ENCODE measurements at places on chromosomes 5 and 9.
A peak's percentile ranks its signal among the peaks of the same experiment; 100 is the strongest.

- no peak for DNase-seq
Measured at GRCh38 chr9:83466351-83466750, 71.8 kb downstream of the FRMD3 start.

GRCh38 chr5:124414973-124415372, 331.5 kb downstream of the ZNF608 start:
- DNase-seq = no peak

DNA sequence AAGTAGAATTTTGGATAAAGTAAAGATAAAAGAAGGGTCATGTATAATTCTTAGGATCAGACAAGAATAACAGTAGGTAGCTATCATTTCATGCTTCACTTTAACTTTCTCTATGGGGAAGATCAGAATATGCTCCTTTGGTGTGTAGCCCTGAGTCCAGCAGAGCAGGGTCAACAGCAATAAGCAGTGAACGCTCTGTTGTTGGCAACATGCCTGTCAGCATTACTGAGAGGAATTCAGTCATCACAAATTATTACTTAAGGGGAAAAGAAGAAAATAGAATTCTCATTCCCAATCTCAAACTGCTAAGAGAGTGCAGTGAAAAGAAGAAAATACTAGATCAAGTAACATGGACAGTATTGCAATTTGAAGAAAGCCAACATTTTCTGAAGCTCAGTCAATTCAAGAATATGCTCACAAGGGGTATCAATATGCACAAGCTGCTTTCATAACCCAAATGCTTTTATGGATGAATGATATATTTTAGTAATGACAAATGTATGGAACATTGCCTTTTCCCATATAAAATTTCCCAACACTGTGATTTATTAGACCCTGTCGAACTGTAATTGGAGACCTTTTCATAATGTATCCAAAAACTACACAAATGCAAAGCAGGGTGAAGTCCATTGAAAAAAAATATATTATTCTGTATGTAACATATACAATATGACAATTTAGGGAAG, 1359.4 kb downstream of the EFNA5 start:
- no peak for DNase-seq

- no peak for DNase-seq
Measured at GRCh38 chr5:132458651-132459030, 31.9 kb downstream of the IRF1 start.

GRCh38 chr9:15272377-15272928, 34.6 kb downstream of the TTC39B start:
- DNase-seq = no peak

DNA sequence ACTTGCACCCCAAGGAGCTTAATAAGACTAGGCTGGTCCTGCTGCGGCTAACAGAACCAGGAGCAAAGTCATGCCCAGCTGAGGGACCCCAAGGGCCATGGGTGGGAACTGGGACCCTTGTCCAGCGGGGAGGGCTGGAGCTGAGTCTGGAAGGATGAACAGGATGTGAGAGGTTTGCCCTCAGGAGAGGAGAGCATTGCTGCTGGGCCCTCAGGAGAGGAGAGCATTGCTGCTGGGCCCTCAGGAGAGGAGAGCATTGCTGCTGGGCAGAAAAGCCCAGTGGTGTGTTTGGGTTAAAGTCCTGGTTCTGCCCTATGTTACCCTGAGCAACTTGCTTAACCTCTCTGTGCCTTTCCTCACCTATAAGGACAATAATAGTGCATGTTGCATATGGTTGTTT, 125.8 kb downstream of the MACROH2A1 start:
- no peak for DNase-seq

- DNase-seq = no peak
Measured at GRCh38 chr5:3351581-3352442, 243.8 kb upstream of the IRX1 start.

DNA sequence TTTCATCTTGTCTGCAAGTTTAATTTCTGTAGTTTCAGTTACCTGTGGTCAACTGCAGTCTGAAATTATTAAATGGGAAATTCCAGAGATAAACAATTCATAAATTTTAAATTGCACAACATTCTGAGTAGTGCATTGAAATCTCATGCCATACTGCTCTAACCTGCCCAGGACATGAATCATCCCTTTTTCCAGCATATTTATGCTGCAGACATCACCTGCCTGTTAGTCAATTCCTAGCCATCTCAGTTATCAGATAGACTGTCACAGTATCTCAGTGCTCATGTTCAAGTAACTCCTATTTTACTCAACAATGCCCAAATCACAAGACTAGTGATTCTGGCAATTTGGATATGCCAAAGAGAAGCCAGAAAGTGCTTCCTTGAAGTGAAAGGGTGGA, 223.0 kb upstream of the GRIA1 start:
- DNase-seq = no peak

GRCh38 chr9:134913041-134913712, 4.5 kb downstream of the FCN1 start:
- DNase-seq = no peak

DNA sequence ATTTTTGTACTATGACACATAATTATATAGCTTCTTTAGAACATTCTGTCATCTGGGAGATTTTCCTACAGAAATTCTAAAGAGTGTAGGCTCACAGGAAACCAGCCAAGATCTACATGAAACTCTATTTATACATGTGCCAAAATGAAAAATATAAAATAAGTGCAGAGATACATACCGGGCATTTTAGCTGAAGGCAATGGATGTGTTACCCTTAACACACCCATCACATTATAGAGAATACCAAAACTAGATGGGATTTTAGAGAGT, 125.9 kb downstream of the TRIM32 start:
- peak; percentile 63 for DNase-seq

DNA sequence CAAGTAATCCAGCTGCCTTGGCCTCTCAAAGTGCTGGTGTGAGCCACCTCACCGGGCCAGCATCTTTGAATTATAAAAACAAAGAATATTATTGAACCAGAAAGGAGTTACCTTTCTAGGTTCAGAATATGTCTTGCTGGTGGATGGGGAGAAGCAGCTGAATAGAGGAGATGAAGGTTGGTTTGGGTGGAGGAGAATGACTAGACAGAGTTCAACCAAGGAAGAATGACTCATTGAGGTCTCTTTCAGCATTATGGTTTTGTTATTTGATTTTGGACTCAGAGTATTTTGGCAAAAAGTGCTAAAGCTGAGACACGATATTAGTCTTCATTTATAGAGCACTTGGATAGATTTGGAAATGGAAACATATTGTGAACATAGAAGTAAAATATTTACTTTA, 75.2 kb upstream of the MPDZ start:
- DNase-seq = no peak

DNA sequence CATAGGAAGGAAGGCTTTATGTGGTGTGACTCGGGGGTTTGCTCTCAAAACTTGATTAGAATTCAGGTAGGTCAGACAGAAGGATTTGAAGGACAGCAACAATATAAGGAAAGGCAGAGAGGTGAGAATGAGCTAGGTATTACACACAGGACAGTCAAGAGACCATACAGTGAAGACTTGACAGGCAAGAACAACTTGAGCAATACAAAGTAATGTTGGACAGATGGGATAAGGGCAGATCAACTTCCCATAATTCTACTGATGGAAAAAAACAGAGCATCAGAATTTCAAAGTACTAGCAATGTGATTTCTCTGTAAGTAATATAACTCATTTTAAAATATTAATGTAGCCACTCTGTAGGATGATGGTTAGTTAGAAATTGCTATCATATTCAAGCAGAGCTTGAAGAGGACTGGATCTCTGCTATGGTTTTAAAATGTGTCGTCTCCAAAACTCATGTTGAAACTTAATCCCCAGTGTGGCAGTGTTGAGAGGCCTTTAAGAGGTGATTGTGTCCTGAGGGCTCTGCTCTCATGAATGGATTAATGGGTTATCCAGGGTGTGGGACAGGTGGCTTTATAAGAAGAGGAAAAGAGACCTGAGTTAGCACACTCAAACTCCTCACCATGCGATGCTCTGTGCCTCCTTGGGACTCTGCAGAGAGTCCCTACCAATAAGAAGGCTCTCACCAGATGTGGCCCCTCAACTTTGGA, 22.4 kb upstream of the HOMER1 start:
- DNase-seq = no peak

- DNase-seq = no peak
Measured at GRCh38 chr9:114317665-114318357, 5.1 kb upstream of the ORM1 start.

DNA sequence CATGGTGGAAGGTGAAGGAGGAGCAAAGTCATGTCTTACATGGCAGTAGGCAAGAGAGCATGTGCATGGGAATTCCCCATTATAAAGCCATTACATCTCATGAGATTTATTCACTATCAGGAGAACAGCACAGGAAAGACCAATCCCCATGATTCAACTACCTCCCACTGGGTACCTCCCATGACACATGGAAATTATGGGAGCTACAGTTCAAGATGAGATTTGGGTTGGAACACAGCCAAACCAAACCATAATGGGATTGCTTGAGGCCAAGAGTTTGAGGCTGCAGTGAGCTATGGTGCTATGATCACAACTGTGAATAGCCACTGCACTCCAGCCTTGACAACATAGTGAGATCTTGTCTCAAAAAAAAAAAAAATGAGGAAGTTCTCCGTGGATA, 581.8 kb downstream of the TAF11L14 start:
- no peak for DNase-seq

GRCh38 chr9:100466171-100466828, 6.6 kb upstream of the TMEFF1 start:
- no peak for DNase-seq

GRCh38 chr5:158154226-158155005, 295.5 kb upstream of the CLINT1 start:
- no peak for DNase-seq

GRCh38 chr9:9778293-9778692, 834.5 kb downstream of the PTPRD start:
- no peak for DNase-seq

DNA sequence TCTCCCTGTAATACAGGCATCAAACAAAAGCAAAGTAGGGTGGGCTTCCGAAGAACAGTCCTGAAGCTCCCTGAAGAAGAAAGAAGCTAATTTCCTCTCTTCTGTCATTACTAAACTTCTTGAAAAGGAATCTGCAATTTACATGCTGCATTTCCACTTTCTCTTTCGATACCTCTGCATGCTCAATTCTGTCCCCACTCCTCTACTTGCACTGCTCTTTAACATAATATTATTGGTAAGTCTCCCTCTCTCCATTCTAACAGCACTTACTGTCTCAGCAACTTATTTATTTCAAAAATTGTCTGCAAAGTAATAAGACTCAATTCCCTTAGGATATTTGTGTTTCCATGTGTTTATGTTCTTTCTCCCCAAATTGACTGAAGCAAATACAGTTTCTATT, 3.9 kb upstream of the PLPP1 start:
- no peak for DNase-seq

DNA sequence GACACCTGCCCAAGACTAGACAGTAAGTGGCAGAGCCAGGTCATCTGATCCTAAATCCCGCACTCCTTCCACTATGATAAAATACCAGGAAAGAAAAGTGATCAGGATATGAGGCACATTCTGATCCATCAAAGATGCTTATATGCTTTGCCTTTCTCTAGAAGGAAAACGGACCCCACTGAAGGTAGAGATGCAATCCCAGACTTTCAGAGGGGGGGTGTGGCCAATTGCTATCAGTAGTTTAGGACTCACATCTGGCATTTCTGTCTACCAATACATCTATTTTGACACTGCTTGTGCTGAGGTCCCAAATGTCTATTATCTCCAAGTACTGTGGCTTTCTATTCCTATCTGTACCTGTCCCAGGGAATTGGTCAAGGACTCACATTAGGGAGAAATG, 1.7 kb downstream of the TRIM52 start:
- no peak for DNase-seq

GRCh38 chr9:23117616-23118015, 671.0 kb downstream of the DMRTA1 start:
- DNase-seq = no peak

- DNase-seq = no peak
Measured at GRCh38 chr5:96602776-96603175, 59.4 kb upstream of the CAST start.

DNA sequence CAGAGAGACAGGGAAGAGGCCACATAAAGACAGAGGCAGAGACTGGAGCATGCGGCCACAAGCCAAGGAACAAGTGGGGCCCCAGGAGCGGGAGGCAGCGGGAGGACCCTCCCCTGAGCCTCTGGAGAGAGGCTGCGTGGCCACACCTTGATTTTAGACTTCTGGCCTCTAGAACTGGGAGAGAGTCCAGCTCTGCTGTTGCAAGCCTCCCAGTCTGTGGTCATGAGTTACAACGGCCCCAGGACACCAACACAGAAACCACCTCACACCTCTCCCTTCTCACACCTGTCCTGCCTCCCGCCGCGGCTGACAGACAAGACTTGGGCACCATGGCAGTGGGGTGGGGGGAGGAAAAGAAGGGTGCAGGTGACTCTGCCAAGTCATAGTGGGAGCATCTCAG, 2.2 kb downstream of the INPP5E start:
- DNase-seq = no peak

DNA sequence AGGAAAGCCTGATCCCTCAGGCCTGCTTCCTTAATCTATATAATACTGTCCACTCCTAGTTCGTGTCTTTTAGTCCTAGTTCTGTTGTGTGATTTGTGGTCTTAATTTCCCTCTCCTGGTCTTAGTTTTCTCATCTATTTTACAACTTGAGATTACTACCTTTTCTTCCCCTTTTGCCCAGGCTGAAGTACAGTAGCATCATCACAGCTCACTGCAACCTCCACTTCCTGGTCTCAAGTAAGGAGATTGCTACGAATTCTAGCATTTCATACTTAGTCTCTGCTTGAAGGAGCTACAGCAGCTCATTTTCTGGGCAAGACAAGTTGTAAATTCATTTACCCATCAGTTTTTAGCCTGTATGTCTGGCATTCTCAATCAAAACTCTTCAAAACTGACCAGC, 5.5 kb downstream of the TRIM32 start:
- no peak for DNase-seq

DNA sequence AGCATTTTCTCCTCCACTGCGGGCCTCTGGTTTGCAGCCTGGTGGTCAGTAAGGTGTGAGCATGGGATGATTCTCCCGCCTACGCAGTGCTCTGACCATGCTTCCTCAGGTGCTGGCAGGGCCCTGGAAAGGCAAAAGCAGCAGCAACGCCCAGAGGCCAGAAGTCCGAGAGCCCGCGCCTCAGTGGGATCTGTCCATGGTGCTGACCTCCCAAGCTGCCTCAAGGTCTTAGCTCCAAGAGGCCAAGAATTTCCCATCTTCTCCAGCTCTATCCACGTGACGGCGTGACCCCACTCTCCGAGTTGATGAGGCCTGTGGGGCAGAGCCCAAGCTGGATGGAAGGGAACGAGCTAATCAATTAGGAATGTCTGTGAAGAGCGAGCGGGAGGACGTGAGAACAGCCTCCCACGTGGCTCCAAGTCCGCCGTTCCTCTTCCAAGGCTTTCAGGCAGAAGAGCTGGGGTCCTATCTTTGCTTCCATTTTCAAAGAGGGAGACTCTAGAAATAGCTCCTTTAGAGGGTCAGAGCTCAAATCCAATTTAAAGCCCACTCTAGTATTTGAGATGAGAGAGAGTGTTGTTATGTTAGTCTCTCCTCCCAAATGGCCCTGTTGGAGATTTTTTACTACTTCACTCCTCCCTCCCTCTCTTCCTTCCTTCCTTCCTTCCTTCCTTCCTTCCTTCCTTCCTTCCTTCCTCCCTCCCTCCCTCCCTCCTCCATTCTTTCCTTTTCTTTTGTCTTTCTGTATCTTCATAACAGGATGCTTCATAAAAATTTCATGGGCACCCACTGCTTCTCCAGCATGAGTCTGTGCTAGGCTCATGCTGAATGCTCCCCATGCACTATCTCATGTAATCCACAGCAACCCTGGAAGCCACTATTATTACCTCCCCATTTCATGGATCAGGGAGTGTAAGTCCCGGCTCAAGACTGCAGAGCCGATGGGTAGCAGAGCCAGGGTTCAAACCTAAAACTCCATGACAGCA, 69.3 kb downstream of the OLFM1 start:
- DNase-seq = no peak

All from putamen (tissue), 1 donor.